ENCODE measurements at places on chromosomes 1 and 21.
A peak's percentile ranks its signal among the peaks of the same experiment; 100 is the strongest.

- no peak for DNase-seq
These were observed 74.1 kb upstream of the PLXNA2 start for GRCh38 chr1:208318150-208318734.

DNA sequence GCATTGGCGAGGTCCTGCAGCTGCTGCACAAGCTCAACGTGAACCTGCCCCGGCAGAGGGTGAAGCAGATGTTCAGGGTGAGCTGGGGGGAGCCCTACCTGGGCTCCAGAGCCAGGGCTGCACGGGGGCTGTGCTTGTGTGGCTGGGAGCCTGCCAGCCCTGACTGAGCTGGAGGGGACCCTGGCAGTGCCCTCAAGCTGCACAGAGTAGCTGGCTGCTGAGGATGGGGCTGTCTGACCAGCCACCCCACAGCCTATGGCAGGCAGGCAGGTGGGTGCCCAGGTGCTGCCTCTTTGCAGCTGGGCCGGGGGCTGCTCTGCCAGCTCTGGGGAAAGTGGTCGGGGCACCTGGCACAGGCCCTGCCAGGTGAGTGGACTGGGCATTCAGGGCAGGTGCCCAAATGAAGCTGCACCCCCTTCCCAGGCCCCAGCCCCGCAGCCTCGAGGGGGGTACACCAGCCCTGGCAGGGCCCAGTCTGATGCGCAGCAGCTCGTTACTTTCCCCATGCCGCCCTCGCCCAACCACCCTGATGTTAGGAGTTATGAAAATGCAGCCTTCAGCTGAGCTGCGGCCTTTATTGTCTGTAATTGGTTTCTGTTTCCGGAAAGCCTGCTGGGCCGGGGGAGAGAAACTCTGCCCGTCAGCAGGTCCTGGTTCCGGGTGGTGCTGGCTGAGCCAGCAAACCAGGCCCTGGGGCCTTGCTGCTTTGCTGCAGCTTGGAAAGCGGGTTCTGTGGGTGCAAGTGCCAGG is 4.3 kb downstream of the PLCH2 start:
- no peak for DNase-seq

- no peak for DNase-seq
These were observed 72.1 kb downstream of the NEK7 start for GRCh38 chr1:198228925-198229324.

DNA sequence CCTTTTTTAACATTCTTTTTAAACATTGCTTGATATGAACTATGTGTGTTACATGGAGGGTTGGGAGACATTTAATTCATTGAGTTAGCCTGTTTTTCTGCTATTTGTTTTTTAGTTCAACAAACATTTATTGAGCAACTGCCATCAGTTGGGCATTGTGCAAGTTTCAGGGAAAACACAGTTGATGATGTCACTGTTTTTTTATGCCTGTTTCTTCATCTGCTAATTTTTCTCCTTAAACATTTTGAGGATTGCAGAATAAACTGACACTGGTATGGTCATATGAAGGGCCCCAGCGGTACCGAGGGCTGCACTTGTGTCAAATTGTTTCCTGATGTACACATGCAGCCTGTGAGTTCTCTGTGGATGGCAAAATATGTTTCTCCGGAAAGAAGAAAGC is 253.0 kb downstream of the FGGY start:
- DNase-seq = no peak

DNA sequence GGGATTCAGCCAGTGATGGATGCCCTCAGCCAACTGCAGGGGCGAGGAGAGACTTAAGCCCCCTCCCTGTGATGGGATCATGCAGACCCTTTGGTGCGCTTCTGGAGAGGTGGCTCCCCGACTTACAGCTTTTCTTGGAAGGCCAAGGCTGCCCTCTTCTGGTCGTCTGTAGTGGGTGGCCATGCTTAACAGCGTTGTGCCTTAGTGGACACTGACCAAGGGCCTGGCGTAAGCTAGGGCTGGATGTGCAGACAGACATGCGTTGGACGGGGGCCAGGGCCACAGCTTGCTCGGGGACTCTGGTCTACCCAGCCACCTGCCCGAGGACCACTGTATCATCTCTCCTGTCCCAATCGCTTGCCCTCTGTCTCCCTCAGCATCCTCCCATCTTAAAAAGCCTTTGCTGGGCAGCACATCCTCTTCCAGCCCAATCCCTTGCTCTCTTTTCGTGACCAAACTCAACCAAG is 5.5 kb downstream of the AZIN2 start:
- DNase-seq = peak; percentile 89

GRCh38 chr1:152034654-152035538 is 1.9 kb downstream of the S100A11 start:
- peak; percentile 66 for DNase-seq

- no peak for DNase-seq
These were observed 6.2 kb downstream of the SLC2A1 start for GRCh38 chr1:42952303-42953001.

DNA sequence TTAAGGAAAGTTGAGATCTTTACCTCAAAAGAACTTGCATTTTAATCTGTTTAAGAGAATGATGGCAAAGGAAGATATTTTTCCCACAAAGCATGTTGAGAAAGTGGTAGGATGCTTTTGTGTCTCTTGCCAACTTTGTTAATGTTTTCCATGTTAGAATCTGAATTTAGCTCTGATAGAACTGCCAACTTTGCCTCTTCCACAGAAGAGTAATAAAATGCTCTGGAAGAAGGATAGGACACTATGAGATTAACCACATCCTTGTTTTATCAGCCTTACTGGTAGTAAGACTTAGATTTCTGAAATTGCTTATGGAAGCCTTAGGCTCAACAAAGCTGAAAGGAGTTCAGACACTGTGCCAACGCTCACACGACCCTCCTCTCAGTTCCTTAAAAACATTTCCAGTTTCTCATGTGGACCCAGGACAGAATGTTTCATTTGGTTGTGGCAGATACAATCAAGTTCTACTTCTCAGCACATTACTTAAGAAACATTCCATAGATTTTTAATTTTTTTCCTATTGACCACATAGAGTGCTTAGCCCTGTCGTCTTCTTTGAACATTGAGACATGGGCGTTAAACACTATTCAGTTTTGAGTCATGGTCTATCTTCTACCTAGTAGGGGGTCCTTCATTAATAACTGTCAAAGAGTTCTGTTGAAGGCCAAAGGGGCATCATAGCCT is 59.0 kb downstream of the MTR start:
- no peak for DNase-seq

DNA sequence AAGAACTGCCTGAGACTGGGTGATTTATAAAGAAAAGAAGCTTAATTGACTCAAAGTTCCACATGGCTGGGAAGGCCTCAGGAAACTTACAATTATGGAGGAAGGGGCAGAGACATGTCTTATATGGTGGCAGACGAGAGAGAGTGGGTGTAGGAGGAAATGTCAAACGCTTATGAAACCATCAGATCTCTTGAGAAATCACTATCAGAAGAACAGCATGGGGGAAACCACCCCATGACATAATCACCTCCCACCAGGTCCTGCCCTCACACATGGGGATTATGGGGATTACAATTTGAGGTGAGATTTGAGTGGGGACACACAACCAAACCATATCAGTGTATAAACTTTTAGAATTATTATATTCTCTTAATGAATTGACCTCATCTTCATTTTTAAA is 335.9 kb upstream of the DPYD start:
- no peak for DNase-seq

DNA sequence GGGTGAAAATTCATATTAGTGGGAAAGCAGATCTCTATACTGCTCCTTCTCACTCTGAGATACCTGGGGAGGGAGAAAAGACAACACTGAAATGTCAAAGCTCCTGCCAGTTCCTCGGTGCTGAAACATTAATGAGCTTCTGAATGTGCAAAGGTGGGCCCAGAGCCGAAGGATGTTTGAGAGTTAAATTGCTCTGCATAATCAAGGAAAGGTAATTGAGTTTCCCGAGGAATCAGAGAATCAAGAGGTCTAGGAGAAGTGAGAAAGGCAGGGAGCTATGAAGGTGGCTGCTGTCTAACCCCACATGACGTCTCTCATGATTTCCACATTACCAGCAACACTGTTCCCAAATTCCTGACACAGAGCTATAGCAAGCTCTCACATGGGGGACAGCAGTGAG is 346.7 kb downstream of the SMYD3 start:
- no peak for DNase-seq

GRCh38 chr1:12640237-12640957 is 3.5 kb upstream of the AADACL4 start:
- no peak for DNase-seq

DNA sequence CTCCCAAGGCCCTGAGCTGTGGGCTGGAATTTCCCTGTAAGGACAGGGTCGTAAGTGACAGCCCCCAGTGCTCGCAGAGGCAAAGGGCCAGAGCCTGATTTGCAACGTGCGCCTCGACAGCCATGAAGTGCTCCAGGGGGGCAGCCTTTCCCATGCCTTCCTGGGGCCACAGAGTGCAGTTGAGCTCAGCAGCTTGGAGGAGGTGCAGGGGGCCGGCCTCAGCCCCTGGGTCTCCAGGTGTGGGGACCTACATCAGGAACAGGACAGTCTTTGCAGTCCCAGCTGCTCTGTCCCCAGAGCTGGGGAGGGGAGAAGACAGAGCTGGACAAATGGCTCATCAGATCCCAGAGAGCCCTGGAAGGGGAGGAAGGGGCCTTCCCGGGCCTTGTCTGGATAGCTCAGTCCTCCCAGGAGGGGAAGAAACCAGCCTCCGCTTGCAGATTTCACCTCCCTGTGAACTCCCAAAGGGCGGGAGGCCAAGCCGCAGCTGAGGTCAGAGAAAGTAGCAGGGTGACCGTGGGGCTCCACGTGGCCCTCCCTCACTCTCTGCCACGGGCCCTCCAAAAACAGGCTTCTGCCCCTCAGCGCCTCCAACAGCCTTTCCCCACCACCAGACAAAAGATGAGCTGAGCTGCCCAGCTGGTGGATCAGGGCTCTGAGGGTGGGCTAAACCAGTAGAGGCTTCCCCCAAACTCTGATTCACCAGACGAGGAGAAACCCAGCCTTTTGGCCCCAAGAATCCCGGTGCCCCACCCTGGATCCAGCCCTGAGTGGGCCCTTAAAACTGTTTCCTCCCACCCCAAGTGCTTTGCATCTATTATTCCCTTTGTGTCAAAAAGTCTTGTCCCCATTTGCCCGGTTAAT is 76.5 kb downstream of the DHRS3 start:
- DNase-seq = peak; percentile 84

GRCh38 chr1:169694304-169695075 is 16.9 kb downstream of the SELL start:
- DNase-seq = no peak

DNA sequence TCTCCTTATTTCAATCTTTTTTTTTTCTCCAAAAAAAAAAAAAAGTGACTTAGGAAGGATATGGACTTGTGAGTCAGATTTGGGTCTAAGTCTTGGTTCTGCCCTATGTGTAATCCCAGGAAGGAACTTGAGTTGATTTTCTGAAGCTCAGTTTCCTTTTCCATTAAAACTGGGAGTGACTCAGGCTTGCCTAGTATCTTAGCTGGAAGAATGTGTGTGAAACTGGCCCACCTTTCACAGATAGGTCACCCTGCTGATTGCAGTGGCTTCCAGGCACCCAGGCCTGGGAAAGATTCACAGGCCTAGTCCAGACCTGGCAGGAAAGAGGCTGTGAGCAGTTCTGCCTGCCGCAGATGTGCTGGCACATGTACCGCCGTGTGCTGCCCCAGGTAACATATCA is 218.3 kb upstream of the HOOK1 start:
- no peak for DNase-seq

DNA sequence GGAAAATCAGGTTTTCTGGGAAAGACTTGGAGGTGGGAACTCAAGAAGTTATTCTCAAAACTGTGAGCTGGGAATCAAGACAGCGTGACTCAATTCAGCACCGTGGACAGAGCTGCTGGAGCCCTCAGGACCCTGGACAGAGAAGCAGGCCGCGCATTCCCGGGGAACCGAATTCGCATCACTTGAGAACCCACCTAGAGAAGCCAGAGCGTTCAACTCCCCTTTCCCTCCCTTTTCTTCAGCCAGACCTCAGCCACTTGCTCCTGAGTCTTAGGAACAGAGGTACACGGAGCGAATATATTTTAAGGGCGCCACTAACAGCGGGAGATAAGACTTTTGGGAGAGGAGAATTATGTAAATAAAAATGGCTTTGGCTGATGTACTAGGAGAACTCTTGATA is 2.0 kb upstream of the LIN28A start:
- DNase-seq = peak; percentile 84

DNA sequence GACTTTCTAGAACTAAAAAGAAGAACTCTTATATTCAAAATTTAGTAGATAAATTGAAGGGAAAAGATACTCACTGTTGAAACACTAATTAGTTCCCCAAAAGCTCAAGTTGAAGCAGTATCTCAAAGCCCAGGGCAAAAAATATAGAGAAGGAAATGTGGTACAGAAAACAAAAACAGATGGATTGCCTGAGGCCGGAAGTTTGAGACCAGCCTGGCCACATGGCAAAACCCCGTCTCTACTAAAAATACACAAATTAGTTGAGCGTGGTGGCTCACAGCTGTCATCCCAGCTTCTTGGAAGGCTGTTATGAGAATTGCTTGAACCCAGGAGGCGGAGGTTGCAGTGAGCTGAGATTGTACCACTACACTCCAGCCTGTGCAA is 36.0 kb downstream of the FAM177B start:
- DNase-seq = no peak

DNA sequence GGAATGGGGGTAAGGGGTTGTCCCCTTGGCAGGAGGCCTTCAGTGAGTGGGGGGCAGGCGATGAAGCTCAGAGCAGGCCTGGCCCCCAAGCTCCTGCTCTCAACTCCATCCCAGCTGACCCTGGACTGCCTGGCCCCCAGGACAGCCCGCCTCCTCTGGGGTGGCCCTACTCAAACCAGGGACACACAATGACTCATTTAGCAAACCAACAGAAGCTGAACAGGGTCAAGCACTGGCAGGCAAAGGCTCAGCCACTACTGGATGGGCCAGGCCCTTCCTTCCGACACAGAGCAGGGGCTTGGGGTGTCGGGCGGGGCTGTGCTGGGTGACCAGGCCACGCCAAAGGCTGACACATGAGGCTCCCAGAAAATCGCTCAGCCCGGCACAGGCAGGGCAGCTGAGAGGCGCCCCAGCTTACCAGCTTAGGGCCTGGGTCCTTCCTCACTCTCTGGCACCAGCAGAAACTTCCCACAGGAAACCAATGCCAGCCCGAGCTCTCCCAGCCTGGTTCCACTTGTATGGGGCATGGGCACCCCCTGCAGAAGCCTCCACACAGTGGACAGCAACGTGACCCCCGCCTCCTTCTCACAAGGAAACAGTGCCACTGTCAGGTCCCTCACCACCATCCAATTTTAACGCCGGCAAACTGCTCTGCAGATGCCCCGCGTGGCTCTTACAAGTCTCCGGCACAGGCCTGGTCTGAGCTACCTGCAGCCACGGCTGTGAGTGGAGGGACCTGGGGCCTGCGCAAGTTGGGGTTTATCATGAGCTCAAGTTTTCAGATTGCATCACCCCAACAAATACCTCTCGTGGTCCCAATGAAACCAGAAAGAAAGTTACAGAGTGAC is 114.3 kb downstream of the NPHP4 start:
- DNase-seq = no peak

Data from sciatic nerve (tissue), 2 donors.